Urothelium cell line (cell line): ENCODE measurements at places on chromosomes 5 and 9.

GRCh38 chr5:57529864-57530263 lies 47.3 kb upstream of the ACTBL2 start:
- no peak for DNase-seq

- no peak for DNase-seq
These were observed 33.1 kb downstream of the DAB2IP start for GRCh38 chr9:121684381-121685145.

DNA sequence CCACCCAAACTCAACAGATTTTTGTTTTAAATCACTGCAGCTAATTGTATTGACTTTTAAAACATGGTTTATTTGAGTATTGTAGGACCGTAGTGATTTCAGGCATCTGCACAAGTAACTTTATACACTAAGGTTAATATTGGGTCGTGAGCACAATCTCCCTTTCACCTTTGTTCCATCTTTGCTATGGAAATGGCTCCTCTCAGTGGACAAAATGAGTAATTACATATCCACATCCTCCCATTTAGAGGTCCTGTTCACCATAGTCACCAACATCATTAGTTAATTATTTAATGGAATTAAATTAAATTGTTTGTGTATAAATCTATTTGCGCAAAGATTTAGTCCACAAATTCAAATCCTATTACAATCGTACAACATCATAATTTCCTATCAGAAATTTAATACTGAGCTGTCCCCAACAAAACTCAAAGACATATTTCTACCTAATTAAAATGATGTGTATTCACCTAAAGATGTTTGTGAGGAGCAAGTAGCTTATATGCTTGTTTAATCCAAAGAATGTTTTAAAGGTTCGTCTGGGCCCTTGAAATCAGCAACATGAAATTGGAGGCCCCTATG lies 173.0 kb upstream of the DAPK1 start:
- DNase-seq = peak; percentile 52

GRCh38 chr9:91150998-91151717 lies 210.6 kb downstream of the AUH start:
- no peak for DNase-seq

DNA sequence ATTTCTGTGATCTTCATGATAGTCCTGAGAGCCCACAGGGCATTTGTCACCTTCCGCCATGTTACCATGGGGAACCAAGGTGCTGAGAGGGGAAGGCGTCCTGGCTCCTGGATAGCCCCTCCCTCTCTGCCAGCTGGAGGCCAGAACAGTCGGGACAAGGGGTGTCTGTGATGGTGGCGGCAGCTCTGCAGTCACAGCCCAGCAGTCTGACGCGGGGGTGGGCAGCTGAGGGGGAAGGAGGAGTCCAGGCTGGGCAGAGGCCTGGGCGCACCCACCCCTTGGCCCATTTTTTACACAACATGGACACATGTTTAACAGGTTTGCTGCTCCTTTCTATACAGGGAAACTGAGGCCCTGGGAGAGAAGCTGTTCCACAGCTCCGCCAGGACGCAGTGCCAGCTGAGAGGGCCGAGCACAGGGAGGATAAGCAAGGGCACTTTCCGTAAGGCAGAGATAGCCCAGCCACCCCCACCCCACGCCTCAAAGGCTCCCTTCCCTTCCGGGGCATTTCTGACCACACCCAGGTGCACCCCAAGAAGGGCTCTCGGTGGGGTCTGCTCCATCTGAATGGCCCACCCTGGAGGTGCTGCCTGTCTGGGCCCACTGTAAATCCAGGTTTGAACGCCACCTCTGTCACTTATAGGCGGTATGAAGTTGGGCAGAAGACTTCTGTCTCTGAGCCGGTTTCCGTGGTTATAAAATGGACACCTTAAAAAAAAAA lies 17.1 kb downstream of the LRRC8A start:
- DNase-seq = no peak

DNA sequence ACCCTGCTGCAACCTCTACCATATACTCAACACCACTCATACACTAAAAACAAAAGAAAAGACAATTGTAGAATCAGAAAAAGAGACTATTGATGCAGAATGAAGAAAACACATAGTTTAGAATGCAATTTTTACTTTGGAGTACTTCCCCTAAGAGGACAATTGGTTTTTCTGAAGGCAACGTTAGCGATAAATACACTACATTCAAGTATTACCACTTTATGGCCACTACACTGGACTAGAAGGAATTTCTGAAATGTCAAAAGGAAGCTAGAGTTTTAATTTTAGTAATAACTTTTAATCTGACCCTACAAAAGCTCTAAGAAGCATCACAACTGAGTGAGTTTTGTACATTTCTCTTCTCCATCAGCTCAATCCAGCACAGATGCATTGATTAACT lies 24.7 kb downstream of the PUM3 start:
- no peak for DNase-seq

- no peak for DNase-seq
These were observed 73.4 kb downstream of the SGCD start for GRCh38 chr5:156400231-156400986.

DNA sequence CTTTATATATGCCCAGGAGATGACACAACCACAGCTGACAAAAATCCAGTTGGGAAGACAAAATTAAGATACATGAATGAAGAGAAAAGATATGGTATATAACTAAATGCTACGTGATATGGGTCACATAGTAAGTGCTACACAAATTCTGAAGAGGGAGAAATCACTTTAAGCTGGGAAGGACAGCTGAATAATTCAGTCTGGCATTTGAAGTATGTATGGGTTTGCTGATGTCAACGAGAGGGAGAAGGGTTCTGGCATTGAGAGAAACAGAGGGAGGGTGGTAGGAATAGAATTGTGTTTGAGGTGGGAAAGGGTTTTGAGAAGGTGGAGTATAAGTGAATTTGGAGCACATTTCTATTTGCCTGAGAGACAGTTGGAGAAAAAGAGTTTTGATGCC lies 6.7 kb upstream of the SLIT3 start:
- DNase-seq = no peak

GRCh38 chr5:142143878-142144277 lies 35.3 kb downstream of the NDFIP1 start:
- peak; percentile 22 for DNase-seq

DNA sequence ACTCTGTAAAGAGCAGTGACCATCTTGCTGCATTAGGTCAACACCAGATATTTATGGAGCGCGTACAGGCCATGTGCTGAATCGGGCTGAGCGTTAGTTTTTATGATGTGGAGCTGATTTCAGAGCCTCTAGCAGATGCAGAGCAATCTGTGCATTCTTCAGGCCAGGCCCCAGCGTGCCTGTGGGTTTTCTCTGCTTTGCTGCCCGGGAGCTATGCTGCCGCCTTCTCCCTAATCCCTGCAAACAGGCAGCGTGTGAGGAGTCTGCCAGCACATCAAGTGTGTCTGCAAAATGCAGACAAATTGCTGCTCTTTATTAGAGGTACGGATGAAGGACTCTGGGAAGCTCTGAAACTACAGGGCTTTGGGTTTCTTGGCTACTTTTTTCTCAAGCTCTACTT lies 170.0 kb downstream of the NTRK2 start:
- no peak for DNase-seq

- DNase-seq = no peak
These were observed 28.8 kb downstream of the FRMD3 start for GRCh38 chr9:83509402-83509801.
